ENCODE measurements at places on chromosomes 12 and 14.

DNA sequence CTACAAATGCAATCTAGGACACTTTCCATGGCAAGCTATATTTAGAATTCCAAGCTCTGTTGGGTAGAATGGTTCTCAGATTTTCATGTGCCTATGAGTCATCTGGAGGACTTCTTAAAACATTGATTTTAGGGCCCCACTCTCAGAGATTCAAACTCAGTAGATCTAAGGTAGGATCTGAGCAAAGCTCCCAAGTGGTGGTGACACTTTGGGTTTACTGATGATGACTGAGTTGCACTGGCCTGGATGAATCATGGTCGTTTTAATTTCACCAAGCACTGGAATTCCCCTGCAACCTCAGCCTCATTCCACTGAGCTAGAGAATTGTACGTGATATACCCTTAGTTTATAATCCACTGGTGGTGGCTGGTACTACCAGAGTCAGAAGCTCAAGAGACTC is 86.5 kb downstream of the PPM1H start:
- no peak for DNase-seq

DNA sequence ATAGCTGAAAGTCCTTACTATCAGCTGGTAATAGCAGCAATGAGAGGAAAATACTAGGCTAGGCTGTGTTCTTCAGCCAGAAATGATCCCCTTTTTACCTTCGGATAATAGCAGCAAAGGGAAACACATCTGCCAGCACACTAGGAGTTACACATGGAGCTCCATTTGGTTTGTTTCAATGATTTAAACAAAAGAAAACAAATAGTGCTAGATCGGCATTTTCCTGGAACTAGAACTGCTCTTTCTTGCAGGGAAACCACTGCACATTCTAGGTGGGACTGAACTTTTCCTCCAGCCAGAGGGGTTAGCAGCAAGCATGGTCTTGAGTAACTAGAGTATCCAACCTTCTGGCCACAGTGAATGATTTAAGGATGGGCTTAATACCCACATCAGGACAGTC is 117.6 kb downstream of the PDE6H start:
- DNase-seq, result no peak

- DNase-seq, result no peak
Observed at GRCh38 chr12:89693639-89694202, 14.9 kb downstream of the ATP2B1 start.

DNA sequence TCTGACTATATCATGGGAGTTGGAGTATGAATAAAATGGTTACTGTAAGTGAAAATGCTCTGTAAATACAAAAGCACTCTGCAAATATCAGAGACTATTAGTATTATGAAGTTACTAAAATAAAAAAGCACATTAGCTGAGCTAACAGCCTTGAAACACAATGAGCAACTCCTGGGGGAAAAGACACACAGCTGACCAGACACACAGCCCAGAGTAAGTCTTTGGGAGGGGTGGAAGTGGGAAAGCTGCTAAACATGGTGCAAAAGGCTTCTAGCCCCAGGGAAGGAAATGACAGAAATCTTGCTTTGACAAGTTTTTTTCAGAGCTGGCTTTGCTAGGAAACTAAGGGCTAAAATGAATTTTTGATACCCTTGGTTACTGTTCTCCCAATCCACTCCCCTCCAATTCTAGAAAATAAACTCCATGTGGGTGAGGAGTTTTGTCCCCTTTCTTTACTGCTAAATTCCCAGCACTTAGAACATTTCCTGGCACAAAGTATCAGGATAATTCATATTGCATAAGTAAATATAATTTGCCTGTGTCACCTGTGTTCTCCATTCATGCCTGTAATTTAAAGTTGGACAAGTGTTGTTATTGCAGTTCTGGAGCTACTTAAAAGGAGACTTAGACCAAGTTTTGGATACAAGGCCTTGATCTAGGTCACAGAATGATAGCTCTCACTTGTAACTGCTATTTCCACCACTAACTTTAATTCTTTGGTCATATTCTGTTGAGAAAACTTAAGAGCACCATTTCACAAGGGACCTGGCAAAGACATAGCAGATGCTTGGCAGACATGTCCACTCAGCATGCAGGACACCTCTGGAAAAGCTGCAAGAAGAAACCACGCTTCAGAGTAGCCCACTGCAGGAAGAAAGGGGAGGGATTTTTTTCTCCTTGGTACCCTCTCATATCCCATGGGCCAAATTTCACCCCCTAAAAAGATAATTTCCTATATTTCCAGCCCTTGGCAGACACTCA is 19.0 kb upstream of the RAB3IP start:
- DNase-seq, result no peak

GRCh38 chr12:78145398-78145797 is 314.7 kb downstream of the NAV3 start:
- no peak for DNase-seq

GRCh38 chr12:47775100-47775911 is 2.3 kb downstream of the SLC48A1 start:
- DNase-seq, result no peak

- no peak for DNase-seq
Observed at GRCh38 chr12:115998119-115998633, 279.3 kb downstream of the MED13L start.

- DNase-seq, result no peak
Observed at GRCh38 chr12:109615556-109616229, 42.1 kb downstream of the MVK start.

DNA sequence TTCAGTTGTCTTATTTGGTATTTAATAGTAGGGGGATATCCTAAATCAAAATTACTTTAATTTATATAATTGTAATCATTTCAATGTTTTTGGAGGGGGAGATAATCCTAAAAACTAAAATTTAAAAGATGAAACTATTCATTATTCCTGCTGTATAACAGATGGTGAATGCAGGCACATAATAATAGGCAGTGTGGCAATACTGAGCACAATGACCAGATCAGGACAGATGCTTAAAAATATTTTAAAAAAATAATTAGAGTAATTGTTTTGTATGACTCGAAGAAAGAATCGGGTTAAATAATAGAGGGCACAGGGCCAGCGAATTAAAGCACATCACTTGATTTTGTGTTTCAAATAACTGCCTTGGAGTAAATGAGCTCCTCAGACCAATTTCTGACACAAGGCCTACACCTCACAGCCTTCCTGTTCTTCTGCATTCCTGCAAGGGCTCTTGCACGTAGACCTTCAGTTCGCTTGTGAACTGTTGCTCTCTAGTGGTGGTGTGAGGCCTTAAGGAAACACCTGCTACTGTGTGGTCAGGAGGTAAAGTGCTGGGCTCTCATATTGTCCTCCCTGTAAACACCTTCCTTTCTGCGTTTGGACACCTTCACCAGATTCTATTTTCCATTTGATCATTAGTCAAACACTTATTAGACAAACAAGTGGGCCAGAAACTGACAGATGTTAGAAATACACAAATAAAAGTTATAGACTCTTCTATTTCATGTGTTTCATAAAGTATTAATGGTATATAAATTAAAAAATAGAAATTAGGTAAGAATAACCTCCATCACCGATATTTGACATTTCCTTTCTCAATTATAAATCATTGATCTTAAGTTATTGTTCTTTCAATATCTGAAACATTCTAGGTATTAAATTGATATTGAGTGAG is 29.3 kb upstream of the KLRF1 start:
- no peak for DNase-seq

DNA sequence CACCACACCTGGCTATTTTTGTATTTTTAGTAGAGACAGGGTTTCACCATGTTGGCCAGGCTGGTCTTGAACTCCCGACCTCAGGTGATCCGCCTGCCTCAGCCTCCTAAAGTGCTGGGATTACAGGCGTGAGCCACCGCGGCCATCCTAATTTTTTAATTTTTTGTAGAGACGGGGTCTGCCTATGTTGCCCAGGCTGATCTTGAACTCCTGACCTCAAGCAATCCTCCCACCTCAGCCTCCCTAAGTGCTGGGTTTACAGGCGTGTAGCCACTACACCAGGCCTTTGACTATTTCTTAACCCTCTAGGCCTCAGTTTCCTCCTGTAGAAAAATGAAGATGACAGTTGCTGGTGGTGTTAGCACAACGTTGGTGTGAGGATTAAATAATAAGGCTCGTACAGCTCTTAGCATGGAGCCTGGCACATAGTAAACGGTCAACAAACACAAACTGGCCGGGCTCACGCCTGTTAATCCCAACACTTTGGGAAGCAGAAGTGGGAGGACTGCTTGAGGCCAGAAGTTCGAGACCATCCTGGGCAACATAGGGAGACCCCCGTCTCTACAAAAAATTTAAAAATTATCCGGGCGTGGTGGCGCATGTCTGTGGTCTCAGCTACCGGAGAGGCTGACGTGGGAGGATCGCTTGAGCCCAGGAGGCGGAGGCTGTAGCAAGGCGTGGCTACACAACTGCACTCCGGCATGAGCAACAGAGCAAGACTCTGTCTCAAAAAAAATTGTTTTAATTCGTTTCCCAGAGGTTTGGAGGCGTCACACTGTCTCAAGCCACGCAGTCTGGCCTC is 979 bp downstream of the DDX54 start:
- DNase-seq, result no peak

DNA sequence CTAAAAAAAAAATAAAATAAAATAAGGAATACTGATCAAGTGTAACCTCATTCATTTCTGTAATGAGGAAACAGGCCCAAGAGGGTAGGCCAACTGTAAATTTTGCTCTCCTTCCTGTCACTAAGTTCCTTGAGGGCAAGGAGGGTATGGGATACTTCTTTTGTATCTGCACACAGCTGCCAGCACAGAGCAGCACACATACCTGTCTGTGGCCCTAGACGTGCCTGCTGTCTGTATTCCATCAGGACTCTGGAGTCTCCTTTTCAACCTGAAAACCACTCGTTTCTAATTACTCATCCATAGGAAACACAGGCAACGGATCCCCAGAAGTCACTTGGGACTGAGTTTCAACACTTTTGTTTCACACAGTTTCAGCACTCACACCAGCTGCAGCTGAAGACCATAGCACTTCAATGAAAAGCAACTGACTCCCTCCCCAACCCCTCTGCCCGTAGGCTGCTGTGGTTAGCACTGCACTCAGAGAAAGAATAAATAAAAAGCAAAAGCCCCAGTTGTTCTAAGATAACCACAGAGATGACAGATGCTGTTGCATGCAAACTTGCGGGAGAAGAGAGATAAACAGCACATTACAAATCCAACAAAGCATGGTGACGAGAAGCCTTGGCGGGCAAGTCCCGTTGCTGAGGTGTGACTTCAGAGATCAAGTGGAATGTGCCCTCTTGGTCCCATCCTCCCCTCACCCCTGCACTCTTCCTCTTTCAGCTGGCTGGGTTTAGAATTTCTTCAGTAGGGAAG is 24.9 kb downstream of the CRACR2A start:
- no peak for DNase-seq

- no peak for DNase-seq
Observed at GRCh38 chr12:7375145-7375543, 68.8 kb downstream of the CD163L1 start.

Data from activated naive CD4-positive, alpha-beta T cell (primary cell).